Stimulated activated CD8-positive, alpha-beta memory T cell treated with anti-CD3 and anti-CD28 coated beads, Interleukin-4, amount 100 ng/mL, for 48 hours (primary cell): ENCODE measurements at places on chromosomes 6 and 20.

GRCh38 chr20:7939663-7940062 lies 595 bp downstream of the HAO1 start:
- no peak for DNase-seq

DNA sequence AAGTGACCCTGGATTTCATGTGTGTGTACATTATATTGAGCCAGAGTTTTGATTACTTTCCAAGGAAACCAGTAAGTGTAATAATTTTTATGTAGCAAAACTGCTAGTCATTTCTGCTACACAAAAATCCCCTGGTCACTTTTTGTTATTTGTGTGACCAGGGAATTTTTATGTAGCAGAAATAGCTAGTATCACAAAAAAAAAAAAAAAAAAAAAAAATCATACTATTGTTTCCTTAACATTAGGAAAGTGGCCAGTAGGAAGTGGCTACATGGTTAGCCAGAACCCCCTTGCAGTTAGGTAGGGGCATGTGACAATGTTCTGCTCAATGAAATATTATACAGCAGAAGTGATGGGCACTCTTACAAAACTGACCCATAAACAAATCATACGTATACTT lies 434.0 kb upstream of the BTBD3 start:
- DNase-seq: no peak

GRCh38 chr6:90874931-90875330 lies 288.1 kb upstream of the MAP3K7 start:
- DNase-seq: no peak

GRCh38 chr20:49674383-49675352 lies 39.0 kb downstream of the B4GALT5 start:
- DNase-seq: no peak

- no peak for DNase-seq
Observed at GRCh38 chr6:52375780-52376556, 14.0 kb downstream of the PAQR8 start.

GRCh38 chr20:36886859-36887751 lies 11.2 kb downstream of the TLDC2 start:
- peak; percentile 93 for DNase-seq

DNA sequence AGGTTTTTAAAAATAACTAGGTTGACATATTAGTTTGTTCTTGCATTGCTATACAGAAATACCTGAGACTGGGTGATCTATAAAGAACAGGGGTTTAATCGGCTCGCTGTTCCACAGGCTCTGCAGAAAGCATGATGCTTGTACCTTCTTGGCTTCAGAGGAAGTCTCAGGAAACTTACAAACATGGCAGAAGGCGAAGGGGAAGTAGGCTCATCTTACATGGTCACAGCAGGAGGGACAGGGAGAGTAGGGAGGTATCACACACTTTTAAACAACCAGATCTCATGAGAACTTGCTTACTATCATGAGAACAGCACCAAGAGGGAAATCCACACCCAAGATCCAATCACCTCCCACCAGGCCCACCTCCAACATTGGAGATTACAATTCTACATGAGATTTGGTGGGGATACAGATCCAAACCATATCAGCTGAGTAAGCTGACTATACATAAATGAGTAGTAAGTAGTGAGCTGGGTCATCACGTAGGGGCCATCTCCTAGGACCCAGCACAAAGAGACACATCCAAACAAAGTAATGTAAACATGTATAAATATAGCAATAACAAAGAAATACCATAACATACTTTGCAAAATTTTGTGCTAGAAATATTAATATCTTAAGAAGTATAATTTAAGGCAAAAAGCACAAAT lies 31.4 kb upstream of the SIRPG start:
- DNase-seq: no peak

DNA sequence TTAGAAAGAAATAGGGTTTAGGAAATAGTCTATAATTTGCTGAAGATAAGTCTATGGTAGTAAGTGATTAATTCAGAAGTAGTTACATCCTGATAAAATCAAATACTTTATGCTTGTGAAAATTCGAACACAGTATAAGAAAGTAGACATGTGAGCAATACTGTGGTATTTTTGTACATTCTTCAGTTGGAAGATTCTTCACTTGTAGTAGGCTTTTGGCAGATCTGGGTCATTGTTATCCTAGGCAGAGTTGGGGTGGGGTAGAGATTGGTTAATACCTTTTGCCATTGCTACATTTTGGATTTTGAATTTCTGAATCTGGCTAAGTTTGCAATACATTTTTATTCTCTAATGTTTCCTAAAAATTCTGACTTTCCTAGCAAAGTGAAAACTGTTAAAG lies 197.5 kb downstream of the BCKDHB start:
- DNase-seq: no peak

- no peak for DNase-seq
Observed at GRCh38 chr20:15564981-15565380, 1008.3 kb downstream of the KIF16B start.

GRCh38 chr6:157029980-157030690 lies 253.0 kb downstream of the ARID1B start:
- no peak for DNase-seq

DNA sequence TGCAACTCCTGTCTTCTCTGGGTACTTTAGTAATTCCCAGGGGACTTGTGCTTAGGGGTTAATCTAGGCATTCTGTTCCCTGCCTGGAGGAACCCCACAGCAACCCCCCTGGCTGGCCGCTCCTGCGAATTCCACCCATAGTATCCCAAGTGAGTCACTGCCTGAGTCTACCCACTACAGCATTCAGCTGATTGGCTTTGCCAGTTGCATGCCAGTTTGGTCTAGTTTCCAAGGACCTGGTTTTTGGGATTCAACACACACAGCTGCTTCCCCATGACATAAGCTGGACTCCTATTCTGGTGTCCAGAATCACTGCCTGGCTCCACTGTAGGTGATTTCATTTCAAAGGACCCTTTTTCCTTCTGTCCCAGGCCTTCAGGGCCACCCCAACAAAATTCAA lies 40.3 kb downstream of the PLCG1 start:
- DNase-seq: peak; percentile 15
